ENCODE measurements at places on chromosomes 3 and 15.

DNA sequence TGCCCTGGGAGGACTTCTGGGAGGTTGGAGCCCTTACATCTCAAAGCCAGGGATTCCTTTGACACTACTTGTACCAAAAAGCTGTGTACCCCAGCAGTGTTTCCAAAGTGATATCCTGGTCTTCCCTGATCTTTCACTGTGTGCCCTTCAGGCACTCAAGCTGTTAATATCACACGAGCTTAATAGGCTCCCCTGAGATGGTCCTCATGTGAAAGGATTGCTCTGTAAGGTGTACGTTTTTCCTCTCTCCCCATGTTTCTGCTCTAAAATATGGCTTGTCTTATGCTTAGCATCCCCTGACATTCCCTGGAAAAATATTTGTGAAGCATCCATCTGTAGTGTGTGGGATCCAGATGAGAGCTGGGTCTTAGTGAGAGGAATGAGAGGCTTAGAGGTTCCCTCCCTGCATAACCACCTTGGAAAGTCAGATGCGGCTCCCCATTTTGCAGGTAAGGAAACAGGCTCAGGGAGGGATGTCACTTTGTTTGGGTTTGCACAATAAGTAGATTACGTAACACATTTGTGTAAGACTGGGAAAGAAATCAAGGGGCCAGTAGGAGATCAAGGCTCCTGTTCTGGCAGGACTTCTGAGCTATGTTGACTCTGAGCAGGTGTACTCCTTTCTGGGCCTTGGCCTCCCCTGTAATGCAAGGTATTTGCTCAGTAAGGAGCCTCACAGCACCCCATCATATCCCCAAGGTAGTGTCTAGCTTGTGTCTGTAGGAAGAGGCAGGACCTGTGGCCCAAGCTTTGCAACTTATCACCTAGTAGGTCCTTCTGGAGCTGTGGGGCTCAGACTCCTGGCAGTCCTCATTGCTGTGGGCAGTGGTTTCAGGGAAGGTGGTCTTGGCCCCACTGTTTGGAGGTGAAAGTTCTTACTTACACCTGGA, 667 bp upstream of the ACOX2 start:
- DNase-seq: no peak

- DNase-seq: no peak
Measured at GRCh38 chr15:100426937-100427336, 85.2 kb upstream of the ADAMTS17 start.

- no peak for DNase-seq
Measured at GRCh38 chr15:30033763-30034162, 49.0 kb upstream of the GOLGA8J start.

GRCh38 chr3:32837789-32838188, 20.0 kb downstream of the TRIM71 start:
- no peak for DNase-seq

GRCh38 chr3:56476771-56477170, 8.5 kb upstream of the ERC2 start:
- DNase-seq: no peak

DNA sequence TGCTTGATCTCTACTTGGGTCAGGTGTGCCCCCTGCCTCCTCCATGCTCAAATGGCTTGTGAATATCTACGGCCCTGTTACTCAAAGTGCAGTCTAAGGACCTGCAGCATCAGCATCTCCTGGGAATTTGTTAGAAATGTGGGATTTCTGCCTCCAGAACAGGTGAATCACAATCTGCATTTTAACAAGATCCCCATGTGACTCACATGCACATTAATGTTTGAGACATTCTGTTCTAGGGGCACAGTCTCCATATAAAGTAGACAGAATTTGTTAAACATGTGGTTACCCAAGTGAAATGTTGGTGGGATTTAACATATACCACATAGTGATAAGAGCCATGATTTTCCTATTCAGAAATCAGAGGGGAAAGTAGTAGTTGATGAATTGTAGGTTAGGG, 256.2 kb downstream of the NR1D2 start:
- no peak for DNase-seq

DNA sequence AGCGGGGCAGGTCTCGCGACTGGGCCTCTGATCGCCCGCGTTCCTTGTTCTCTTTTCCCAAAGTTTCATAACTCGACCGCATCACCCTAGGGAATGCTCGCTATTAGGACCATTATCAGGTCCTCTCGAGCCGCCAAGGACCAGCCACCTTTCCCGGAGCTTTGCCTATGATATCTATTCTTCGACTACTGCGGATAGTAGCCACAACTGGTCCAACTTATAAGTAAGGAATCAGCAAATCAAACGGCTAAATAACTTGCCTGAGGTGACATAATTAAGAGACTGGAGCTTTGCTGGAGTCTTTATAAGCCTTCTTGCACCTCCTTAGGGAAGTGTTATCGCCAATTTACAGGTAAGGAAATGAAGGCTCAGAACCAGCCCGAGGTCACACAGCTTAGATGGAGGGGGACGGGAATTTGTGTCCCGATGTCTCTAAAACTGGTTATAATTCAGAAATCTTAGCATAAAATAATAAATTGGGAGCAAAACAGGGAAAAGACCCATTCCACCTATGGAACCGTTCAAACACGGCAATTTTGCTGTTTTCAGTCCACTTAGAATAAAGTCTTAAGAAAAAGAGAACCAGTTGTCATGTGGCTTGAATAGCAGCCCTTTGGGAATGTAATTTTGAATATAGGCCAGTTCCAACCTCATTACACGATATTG, 479 bp upstream of the PLD1 start:
- DNase-seq: no peak

DNA sequence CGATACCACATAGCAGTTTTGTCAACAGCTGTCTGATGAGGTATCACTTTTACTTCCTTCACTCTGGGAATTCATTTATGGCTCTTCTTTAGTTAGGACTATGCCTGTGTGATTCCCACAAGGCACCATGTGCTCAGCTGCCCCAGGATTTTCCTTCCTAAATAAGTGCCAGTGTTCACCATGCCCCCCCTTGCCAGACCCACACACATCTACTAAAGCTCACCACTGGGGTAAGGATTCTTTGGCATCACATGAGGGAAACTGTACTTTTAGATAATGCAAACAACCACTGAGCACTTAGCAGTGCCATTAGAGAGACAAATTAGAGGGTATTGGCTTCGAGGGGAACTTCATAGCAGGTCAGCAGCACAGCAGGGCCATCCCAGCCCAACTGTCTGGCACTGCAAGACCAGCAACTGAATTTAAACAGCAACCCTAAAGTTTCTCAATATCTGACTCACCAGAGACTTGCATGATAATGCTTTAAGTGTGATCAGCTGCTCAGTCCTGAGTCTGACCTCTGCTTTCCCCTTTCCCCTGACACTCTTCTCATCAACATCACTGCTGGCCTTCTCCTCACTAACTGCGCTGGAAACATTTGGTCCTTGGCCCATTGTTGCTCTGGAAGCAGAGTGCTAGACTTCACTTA, 114.3 kb downstream of the STAC start:
- DNase-seq: no peak

GRCh38 chr3:182092662-182093262, 381.0 kb downstream of the SOX2 start:
- DNase-seq: no peak

- no peak for DNase-seq
Measured at GRCh38 chr3:64086479-64087252, 63.4 kb upstream of the PSMD6 start.

- DNase-seq: no peak
Measured at GRCh38 chr15:26634319-26634718, 138.5 kb downstream of the GABRB3 start.

DNA sequence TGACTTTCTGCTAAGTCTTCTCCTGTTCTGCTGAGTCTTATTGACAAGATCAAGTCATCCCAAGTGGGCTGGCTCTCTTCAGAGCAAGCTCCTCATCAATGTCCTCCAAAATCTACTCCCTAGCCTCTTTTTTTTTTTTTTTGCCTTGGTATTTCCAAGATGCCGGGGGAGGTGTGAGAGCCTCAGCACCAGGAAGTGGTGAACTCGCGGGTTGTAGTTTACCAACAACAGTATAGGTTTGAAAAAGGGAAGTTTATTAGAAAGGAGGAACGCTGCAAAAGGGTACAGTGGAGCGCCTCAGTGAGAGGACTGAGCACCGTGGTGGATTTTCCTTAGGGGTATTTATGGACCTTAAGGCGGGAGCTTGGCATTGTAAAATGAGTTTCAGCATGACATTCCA, 94.3 kb upstream of the SGO1 start:
- no peak for DNase-seq

- DNase-seq: no peak
Measured at GRCh38 chr3:32082721-32083120, 23.7 kb upstream of the GPD1L start.

- DNase-seq: no peak
Measured at GRCh38 chr3:19147905-19148767, at the start of gene KCNH8. KCNH8 (plus strand) TSS chr3:19148510; CDS start chr3:19148720, 210 bp downstream.

GRCh38 chr3:135460273-135460672, 505.3 kb upstream of the PPP2R3A start:
- no peak for DNase-seq

DNA sequence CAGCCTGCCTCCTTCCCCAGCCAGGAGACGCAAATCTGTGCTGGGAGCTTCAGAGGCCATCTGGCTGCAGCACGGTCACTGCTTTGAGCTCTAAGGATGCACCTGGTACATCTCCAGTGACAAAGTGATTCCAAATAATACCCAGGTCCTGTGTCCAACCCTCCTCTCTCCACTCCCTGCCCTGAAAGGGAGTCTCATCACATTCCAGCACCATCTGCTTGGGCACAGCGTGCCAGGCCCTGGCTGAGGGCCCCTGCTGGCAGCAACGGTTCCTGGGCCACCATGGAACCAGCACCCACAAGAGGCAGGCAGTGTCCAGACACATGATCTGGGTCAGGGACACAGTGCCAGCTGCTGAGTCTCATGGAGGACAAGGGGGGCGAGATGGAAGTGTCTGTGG, 81.3 kb downstream of the MTHFS start:
- no peak for DNase-seq

DNA sequence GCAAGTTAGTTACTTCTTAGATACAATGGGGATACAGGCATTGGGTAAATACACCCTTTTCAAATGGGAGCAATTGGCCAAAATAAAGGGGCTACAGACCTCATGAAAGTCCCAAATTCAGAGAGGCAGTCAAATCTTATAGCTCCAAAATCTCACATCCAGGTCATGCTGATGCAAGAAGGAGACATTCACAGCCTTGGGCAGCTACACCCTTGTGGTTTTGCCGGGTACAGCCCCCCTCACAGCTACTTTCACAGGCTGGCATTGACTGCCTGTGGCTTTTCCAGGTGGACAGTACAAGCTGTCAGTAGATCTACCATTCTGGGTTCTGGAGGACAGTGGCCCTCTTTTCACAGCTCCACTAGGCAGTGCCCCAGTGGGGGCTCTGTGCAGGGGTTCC, 17.5 kb upstream of the PLSCR1 start:
- DNase-seq: no peak

- DNase-seq: no peak
Measured at GRCh38 chr3:12841970-12842328, 584 bp upstream of the RPL32 start.

GRCh38 chr3:184126006-184126405, 9.2 kb upstream of the EIF2B5 start:
- no peak for DNase-seq

DNA sequence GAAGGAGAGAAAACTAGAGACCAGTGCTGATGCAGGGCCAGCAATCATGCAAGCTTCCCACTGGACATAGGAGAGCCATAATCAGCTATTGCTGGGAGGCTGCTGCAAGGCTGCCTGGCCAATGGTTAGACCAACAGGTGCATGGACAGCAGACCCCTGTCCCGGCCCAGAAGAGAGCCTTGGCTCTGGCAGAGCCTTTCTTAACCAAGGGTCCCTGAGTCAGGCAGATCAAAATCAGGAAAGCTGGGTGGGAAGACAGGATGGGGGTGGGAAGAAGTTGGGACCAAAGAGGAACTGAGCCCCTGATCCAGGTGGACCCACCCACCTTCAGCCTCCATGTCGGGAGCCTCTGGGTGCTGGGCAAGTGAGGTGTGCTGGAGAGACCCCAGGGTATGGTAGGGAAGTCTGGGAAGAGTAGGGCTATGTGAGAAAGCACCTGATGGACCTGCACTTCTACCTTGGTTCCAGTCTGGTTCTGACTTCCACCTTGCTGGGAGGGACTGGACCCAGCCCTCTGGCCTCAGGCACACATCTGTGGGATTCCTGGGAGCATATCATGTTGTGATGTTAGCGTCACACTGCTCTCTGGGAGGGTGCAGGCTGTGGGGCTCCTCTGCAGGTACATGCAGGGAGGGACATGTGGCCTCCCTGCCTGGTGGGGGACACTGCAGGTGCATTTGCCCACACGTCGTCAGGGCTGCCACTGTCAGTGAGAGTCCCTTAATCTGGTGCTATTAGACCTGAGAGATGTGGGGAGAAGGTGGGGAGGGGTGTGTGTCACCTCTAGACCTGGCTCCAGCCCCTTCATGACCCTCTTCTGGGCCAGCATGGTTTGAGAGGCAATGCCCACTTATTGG, 24.7 kb downstream of the KY start:
- DNase-seq: no peak

- DNase-seq: no peak
Measured at GRCh38 chr3:122006267-122006666, 15.8 kb downstream of the ILDR1 start.

GRCh38 chr3:67415511-67415910, 238.9 kb downstream of the SUCLG2 start:
- no peak for DNase-seq

DNA sequence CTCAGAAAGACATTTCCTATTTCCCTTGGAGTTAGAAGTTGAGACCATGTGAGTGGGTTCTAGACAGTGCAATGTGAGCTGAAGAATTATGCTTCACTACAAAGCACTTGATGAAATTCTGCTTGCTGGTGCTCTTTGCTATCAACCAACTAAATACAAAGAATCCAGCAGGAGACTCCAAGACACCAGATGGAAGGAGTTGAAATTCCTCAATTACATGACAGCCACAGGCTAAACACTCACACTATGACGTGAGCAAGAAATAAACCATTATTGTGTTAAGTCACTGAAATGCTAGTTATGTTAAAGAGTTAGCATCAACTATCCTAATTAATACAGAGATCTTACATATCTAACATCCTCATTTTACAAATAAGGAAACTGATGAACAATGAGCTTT, 8.2 kb upstream of the MAP4 start:
- no peak for DNase-seq

DNA sequence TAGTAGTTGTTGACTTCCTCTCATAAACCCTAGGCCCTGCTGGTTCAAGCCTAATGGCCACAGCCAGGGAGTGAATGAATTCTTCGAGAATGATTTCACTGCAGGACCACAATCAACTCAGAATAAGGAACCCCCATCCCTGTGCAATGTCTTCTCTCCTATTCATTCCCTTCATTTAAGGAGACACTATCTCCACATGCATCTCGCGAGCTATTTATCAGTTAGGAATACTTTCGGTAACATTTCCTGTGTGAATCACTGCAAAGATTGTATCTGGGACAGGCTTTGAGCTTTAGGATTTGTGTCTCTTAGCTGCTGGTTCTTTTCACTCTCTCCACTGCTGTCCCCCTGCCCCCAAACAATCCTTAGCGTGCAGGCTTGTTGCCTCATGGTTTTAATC, 94.4 kb downstream of the MYLK start:
- DNase-seq: no peak

- no peak for DNase-seq
Measured at GRCh38 chr15:66764072-66764786, 62.2 kb downstream of the SMAD6 start.

Data from stimulated activated CD4-positive, alpha-beta T cell treated with anti-CD3 and anti-CD28 coated beads, Interleukin-1b, Interleukin-23, amount 100 ng/mL, for 1 hour (primary cell).